ENCODE measurements at places on chromosomes 7 and 10. TPM values are rescaled to one million over a fixed set of nuclear protein-coding genes. Genes with fewer than 3 reads are reported as not detected.
A peak's percentile ranks its signal among the peaks of the same experiment; 100 is the strongest.

CTAGE15 gene
- under 0.01 TPM for total RNA-seq

TMEM213 gene
- total RNA-seq: not detected

- peak; percentile 86 for DNase-seq
These were observed at the start of gene ANXA11 for GRCh38 chr10:80205477-80206276. ANXA11 (minus strand) TSS chr10:80205537; CDS start chr10:80172861, 32,676 bp downstream.

DNA sequence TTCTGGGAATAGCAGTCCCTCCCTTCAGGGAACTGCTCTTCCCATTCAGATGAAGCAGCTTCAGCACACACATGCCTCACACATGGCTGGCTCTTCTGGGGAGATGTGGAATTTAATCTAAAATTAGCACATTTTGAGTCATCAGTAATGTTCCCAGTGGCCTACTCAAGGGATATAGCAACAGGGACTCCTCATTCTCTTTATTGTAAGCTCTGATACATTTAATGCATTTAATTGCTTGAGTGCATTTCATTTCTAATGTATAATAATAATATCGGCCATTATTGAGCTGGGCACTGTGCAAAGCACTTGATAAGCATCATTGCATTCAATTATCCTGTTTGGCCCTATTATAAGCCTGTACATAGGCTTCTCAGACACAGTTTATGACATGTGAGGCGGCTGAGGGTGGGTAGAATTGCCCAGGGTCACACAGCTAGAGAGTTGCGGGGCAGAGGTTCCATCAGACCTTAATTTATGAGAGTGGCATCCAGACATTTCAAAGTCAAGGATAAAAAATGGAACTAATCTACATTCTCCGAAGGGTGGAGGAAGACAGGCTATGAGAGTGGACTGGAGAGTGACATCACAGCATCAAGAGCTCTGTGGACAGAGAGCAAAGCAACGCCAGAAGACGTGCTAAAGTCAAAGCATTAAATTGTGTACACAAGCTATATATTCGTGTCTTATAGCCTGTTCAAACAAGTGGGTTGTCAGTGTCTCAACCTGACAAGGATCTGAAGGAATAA is 76.8 kb downstream of the LANCL2 start:
- no peak for DNase-seq

DNA sequence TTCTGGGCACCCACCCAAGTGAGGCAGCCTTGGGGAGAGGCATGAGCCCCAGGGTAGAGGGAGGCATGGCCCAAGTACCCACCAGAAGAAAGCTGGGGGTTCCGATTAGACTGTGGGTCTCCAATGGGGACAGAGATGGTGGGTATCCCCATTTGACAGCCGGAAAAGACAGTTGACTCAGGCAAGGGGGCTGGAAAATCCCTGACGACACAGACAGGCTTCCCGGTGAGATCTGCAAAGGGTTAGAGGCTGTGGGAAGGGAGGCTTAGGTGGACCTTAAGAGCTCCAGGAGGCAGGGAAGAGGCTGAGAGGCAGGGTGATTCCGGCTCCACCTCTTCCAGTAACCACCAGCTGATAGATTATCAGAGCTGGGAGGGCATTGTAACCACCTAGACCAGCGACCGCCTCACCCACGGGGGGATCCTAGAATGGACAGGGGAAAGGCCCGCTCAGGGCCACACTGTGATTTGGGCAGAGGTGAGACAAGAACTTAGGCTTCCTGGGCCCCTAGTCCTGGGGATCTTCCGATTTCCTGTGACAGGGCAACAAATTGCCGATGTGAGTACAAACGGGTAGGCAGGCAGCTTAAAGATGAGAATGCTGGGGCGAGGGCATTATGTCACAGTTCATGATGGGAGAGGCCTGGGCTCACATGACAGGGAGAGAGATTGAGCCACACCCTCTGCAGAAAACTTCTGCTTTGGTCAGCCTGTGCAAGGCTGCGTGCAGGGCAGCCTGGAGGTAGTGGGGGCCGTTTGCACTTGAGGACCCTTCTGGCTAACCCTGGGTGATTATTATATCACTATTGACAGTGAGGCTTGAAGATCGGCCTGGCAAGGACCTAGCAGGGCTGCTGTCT is 5.4 kb downstream of the TBATA start:
- DNase-seq: no peak

DNA sequence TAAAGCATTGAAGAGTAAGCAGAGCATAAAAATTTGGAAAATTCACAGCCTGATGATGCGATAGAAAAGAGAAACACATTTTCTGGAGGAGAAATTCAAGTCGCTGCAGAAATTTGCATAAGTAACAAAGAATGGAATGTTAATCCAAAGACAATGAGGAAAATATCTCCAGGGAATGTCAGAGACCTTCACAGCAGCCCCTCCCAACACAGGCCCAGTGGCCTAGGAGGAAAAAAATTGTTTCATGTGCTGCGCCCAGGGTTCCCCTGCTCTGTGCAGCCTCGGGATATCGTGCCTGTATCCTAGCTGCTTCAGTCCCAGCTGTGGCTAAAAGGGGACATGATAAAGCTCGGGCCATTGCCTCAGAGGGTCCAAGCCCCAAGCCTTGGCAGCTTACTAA is 206.8 kb downstream of the TPK1 start:
- DNase-seq: no peak

- no peak for DNase-seq
These were observed 120.4 kb downstream of the EMX2 start for GRCh38 chr10:117662751-117663540.

DNA sequence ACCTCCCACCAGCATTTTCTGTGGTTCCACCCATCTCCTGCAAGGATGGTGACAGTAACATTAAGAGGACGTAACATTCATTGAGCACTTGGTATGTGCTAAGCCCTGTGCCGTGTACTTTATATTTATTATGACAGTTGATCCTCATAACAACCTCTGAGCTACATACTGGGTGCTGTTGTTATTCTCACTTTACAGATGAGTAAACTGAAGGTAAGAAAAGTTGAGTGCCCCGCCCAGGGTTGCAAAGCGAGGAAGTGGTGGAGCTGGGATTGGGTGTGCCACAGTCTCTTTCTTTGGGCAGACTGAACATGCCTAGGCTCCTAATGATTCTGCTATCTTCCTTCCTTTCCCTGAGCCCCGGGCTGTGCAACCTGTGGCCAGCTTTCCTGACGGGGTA is 107.4 kb downstream of the SH3PXD2A start:
- DNase-seq: no peak
